ENCODE measurements at places on chromosomes 1 and 21.

DNA sequence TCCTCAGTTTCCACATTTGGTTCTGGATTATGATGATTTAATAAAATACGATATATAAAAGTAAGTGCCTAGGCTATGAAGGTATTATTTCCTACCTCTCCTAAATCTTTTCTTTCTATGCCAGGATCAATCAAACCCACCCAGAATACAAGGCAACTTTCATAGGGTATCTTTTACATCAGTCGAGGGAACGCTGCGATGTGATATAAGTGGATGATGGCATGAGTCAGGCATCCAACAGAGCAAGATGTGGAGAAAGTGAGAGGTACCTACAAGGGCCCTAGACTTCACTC is 781 bp downstream of the TTLL7 start:
- peak; percentile 30 for DNase-seq

DNA sequence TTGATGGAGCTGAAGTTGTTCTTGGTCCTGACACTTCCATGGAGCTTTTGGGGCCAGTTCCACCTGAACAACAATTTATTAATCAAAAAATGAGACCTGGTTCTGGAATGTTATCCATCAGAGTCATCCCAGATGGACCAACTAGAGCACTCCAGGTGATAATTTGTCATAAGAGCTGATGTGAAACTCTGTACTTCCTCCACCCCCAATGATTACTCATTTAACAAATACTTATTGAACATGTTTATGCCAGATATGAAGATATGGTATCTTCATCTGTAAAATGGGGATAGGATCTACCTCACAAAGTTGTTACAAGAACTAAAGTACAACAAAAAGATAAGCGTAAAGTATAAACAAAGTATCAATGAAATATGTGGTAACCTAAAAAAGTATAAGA is 153.2 kb downstream of the VPS13D start:
- DNase-seq = no peak

DNA sequence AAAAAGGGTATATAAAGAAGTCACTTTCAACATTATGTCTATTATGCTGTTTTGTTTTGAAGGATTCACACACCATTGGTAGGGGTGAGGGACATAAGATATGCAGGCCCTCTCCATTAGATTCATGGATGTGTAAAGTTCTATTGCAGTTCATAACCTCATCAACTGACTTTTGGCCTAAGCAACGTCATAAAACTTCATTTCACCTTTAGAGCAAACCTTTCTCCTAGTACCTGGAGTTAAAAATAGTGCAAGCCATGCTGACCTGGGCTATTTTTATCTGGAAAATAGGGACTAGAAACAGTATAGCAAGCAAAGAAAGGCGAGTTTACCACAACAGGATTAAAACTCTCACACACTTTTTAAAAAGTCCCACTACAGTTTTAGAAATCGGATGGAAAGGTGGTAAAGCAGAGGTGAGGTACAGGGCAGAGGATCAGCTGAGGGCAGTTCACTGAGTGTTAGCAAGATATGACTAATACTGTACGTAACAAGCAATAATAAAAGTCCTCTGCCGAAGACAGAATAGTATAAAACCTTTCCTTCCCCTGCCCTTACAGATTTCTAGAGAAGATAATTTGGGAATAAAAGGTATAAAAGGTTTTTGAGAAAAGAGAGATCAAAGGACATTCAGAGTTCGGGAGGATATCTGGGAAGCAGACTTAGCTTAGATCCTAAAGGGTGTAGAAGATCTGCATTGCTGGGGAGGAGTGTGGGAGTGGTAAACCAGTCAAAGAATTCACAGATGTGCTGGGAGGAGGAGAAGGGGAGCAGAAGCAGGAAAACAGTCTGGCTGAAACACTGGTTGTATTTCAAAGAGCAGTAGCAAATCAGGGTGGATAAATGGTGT is 14.3 kb downstream of the EGLN1 start:
- DNase-seq = no peak

DNA sequence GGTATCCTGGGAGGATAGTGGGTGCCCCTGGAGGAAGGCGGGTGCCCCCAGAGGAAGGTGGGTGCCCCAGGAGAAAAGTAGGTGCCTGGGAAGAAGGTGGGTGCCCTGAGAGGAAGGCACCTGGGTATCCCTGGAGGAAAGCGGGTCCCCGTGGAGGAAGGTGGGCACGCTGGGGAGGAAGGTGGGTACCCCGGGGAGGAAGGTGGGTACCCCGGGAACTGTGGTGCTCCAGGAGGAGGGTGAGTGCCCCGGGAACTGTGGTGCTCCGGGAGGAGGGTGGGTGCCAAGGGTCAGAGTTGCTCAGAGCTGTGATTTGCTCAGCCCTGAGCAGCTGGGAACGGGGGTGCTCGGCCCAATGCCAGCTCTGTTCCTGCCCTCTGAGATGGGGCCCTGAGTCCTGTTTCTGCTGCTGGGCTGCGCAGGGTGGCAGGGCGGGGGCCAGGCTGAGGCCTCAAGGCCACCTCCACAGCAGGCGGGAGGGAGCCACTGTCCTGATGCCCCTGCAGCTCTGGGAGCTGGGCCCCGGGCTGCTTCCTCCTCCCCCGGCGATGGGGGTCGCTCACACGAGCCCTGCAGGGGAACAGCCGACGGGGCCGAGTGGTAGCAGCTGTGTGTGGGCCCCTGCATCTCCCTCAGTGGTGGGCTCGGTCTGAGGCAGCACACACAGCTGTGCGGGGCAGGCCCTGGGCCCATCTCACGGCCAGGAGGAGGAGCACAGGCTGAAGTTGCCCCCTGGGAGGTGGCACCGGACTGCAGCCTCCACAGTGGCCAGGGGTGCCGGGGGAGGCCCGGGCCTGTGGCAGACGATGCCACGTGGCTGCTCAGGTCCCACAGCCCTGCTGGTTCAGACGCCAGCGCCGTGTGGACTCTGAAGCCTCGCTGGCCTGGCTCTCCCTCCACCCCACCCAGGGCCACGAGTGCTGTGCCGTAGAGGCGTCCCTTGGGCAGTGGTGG is 57.4 kb downstream of the SLX9 start:
- DNase-seq = no peak

- DNase-seq = no peak
Measured at GRCh38 chr1:15325375-15326085, 78.5 kb downstream of the FHAD1 start.
